Ureter (tissue), 1 donor: ENCODE measurements at places on chromosomes 13 and 19. TPM values are rescaled to one million over a fixed set of nuclear protein-coding genes. Genes with fewer than 3 reads are reported as not detected.

HSPB6 gene
- 80.9 TPM for total RNA-seq

PRKCG gene
- not detected for total RNA-seq

KLK4 gene
- not detected for total RNA-seq

ZIC2 gene
- total RNA-seq, result not detected

NKPD1 gene
- total RNA-seq, result 0.60 TPM

PALM3 gene
- 24.1 TPM for total RNA-seq

SLITRK1 gene
- total RNA-seq, result not detected

SPACA4 gene
- not detected for total RNA-seq

U2AF1L4 gene
- total RNA-seq, result 32.9 TPM

METTL21C gene
- not detected for total RNA-seq

KLF12 gene
- 12.9 TPM for total RNA-seq

COLGALT1 gene
- 66.3 TPM for total RNA-seq
